ENCODE measurements at places on chromosomes 1 and 21.

- DNase-seq, result no peak
Observed at GRCh38 chr1:12402159-12402673, 172.4 kb downstream of the VPS13D start.

DNA sequence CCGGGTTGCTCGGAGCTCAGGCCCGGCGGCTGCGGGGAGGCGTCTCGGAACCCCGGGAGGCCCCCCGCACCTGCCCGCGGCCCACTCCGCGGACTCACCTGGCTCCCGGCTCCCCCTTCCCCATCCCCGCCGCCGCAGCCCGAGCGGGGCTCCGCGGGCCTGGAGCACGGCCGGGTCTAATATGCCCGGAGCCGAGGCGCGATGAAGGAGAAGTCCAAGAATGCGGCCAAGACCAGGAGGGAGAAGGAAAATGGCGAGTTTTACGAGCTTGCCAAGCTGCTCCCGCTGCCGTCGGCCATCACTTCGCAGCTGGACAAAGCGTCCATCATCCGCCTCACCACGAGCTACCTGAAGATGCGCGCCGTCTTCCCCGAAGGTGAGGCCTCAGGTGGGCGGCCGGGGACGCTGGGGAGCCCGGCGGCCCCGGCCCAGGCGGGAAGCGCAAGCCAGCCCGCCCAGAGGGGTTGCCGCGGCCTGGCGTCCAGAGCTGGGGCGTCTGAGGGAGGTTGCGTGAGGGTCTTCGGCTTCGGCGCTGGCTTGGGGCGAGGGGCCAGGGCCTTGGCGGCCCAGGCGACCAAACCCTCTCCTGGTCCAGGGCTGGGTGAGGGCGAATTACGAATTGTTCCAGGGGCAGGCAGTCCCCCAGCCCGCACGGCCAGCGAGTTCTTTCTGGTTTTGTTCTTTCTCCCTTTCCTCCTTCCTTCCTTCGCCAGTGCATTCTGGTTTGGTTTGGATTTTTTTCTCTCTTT is 805 bp downstream of the SIM2 start:
- DNase-seq, result no peak

GRCh38 chr1:26951821-26952497 is 8.3 kb downstream of the KDF1 start:
- no peak for DNase-seq

- DNase-seq, result no peak
Observed at GRCh38 chr1:15692121-15692682, 8.1 kb downstream of the PLEKHM2 start.

DNA sequence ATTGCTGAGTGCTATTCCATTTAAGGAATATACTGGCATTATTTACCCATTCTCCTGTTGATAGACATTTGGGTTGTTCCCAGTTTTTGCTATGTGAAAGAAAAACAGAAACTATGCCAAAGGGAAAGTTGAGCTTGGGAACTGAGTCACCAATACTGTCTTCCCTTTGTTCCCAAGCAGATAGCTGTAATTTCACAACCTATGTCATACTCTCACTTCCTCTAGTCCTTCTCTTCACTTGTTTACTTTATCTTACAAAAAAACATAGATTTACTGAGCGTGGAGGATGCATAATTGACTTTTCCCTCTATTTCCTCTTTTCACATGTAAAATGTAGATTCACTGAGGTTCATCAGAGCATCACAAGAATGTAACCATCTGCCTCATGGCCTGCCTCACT is 32.4 kb upstream of the PGBD5 start:
- DNase-seq, result peak; percentile 65

- DNase-seq, result no peak
Observed at GRCh38 chr1:201554789-201555592, 16.1 kb downstream of the NAV1 start.

- DNase-seq, result no peak
Observed at GRCh38 chr1:160400223-160400645, at the start of gene VANGL2. Gene VANGL2 (plus strand): TSS chr1:160400564. CDS start chr1:160415838, 15,274 bp downstream.

GRCh38 chr21:18191139-18191538 is 53.5 kb upstream of the CHODL start:
- DNase-seq, result no peak

- DNase-seq, result no peak
Observed at GRCh38 chr1:165235777-165236291, 120.7 kb downstream of the LMX1A start.

GRCh38 chr1:172845371-172845770 is 186.5 kb downstream of the FASLG start:
- no peak for DNase-seq

GRCh38 chr1:111691886-111692285 is 47.3 kb downstream of the INKA2 start:
- DNase-seq, result no peak

GRCh38 chr1:10424034-10424433 is 6.2 kb upstream of the CENPS start:
- DNase-seq, result no peak
